D341Med (cell line): ENCODE measurements at places on chromosomes 16 and 17.
A peak's percentile ranks its signal among the peaks of the same experiment; 100 is the strongest.

DNA sequence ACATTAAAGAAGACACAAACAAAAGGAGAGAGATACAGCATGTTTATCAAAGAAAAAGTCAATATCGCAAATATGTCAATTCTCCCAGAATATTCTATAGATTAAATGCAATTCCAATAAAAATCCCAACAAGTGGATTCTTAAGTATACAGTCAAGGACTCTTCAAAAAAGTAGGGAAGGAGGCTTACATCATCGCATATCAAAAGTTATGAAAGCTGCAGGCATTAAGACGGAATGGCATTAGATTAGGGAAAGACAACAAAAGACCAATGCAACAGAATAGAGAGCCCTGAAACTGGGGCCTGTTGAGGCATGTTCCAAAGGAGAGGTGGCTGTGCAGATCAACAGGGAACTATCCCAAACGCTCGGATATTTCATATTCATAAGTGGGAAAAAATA is 76.0 kb downstream of the MARCHF10 start:
- DNase-seq: no peak

GRCh38 chr17:42329025-42329976 is 41.0 kb downstream of the STAT5A start:
- no peak for DNase-seq

DNA sequence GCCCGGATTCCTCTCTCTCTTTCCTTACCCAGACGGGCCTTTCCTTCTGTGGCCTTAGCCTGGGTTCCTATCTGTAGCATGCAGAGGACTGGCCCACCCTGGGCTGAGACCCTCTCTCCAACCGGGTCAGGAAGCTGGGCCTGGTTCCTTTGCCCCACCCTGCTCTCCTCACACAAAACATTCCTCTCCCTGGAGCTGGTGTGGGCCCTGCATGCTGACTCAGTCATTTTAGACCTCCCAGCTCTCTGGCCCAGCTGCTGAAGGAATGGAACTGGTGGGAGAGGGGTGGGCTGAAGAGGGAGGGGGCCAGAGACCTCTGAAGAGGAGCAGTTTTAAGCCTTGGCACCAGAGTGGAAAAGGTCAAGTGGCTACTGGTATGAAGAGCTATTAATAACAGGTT is 957 bp downstream of the MYL4 start:
- no peak for DNase-seq

- DNase-seq: no peak
These were observed 534.1 kb downstream of the WWOX start for GRCh38 chr16:78633551-78633950.

DNA sequence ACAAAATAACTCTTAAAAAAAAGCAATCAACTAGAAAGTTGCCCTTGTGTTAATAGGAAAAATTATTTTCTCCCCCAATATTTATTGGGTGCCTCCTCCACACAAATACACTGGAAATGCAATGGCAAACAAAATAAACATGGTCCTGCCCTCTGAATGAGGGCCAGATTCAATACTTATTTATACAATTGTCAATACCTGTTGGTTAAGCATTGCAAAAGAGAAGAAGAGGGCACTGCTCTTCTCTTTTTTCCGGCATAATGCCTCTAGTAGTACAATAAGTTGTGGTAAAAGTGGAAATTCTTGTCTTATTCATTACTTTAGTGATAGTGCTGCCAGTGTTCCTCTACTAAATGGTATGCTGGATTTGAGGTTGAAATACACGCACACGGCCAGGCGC is 22.5 kb upstream of the ALDH3A2 start:
- no peak for DNase-seq

DNA sequence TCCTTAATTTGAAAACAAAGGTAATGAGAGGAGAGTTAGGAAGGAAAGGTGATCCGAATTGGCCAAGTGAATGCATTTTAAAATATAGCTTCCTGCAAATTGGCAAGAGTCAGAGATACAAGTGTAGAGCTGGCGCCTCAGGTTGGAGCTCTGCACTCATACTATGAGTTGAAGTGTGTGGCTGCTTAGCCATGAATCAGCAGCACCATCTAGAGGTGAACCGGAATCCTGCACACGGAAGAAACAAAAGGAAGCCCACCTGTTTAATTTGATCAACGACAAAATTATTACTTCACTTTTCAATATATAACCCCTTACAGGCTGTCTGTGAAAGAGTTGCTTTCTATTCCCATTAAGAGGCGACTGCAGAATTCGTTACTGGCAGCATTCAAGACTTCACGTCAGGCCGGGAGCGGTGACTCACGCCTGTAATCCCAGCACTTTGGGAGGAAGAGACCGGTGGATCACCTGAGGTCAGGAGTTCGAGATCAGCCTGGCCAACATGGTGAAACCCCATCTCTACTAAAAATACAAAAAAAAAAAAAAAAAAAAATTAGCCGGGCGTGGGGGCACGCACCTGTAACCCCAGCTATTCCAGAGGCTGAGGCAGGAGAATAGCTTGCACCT is 1253.7 kb upstream of the CDH8 start:
- peak; percentile 63 for DNase-seq

GRCh38 chr16:19104607-19105006 is 9.2 kb upstream of the ITPRIPL2 start:
- DNase-seq: no peak

DNA sequence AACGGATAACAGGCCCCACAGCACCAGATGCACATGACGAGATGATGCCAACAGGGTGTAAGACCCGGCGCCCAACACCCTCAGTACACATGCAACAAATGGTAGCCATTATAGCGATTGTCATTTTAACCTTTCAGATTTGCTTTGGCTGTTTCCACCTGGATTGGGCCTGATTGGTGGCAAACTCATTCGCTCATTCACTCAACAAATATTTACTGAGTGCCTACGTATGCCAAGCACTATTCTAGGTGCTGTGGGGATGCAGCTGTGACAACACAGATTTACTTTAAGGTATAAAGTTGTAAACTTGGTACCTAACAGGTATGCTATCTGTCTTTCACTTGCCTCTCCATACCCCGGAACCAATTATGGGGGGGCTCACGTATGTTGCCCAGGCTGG is 66.8 kb downstream of the SRCIN1 start:
- no peak for DNase-seq

DNA sequence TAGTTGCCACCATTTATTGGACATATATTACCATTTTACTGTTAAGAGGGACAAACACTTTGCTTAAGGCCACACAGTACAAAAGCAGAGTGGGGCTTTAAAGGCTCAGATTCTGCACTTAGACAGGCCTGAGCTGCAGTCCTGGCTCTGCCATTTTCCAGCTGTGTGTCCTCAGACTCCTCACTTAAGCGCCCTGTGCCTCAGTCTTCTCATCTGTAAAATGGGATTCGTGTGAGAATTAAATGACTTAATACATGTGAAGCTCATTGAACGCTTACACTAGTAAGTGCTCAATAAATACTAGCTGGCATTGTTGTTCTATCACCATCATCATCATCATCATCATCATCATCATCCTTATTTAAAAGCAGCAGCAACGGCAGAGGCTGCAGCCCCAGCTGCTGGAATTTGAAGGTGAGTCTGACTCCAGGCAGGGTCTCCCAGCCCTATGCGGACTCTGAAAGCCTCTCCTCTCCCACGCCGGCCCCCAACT is 445 bp upstream of the CACNG5 start:
- no peak for DNase-seq

DNA sequence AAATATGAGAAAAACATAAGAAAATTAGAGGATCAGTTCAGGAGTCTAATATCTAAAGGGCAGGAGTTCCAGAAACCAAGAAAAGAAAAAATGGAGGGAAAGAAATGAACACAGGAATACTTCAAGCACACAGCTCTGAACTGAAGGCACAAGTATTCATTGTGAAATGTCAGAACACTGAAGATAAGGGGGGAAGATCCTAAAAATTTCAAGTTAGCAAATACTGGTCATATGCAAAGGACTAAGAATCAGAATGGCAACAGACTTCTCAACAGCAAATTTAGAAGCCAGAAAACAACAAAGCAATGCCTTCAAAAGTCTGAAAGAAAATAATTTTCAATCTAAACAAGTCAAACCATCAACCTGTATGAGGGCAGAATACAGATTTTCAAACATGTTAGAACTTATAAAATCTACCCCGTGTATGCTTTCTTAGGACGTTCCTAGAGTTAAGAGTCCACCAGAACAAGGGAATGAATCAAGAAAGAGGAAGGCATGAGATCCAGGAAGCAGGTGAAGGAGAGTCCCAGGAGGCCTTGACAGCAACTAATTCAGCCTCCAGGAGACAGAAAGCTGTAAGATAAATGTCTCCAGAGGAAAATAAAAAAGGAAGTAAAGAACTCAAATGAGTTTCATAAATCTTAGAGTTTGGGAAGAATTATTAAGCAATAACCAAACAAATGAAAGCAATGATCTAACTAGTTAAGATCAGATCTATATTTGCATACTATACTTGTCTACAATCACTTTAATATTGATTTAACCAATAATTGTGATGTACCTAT is 2.8 kb downstream of the BRD7 start:
- DNase-seq: no peak

GRCh38 chr17:50347117-50347893 is 1.4 kb downstream of the XYLT2 start:
- DNase-seq: peak; percentile 43

DNA sequence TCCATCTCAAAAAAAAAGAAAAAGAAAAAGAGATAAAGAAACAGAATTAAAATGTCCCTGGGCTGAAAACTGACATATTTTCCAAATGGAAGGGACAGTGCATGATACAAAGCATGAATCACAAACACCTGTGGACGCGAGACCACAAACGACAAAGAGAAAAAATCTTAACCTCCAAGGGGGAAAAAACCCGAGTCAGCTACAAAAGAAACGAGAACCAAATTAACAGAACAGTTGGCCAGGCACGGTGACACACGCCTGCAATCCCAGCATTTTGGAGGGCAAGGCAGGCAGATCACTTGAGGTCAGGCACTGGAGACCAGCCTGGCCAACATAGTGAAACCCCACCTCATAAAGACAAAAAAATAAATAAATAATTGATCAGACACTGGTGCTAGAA is 1.9 kb downstream of the TRAP1 start:
- DNase-seq: no peak

GRCh38 chr17:10984220-10984619 is 146.3 kb upstream of the PIRT start:
- DNase-seq: no peak

- no peak for DNase-seq
These were observed 65.0 kb upstream of the CACNG5 start for GRCh38 chr17:66769911-66770310.

DNA sequence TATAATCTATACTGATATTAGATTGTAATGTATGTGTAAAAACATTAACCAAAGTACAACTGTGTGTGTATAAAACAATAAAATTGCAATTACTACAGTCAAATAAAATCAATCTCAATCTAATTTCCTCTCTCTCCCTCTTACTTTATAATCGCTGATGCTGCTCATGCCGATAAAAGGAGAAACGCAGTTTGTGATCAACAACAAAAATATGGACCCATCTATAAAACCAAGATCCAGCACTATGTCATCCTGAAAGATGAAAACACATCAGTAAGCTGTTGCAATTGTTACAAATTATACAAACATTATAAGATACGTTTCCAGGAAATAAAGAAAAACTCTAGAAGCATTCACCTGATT is 33.5 kb upstream of the ABCA6 start:
- no peak for DNase-seq

GRCh38 chr16:68907781-68908181 is 64.5 kb downstream of the TANGO6 start:
- no peak for DNase-seq

GRCh38 chr17:62995377-62995885 is 29.4 kb downstream of the TANC2 start:
- peak; percentile 69 for DNase-seq

GRCh38 chr17:46769531-46770438 is 48.7 kb downstream of the WNT3 start:
- DNase-seq: peak; percentile 50

- DNase-seq: no peak
These were observed 405.9 kb downstream of the SHISA9 start for GRCh38 chr16:13307255-13307654.

DNA sequence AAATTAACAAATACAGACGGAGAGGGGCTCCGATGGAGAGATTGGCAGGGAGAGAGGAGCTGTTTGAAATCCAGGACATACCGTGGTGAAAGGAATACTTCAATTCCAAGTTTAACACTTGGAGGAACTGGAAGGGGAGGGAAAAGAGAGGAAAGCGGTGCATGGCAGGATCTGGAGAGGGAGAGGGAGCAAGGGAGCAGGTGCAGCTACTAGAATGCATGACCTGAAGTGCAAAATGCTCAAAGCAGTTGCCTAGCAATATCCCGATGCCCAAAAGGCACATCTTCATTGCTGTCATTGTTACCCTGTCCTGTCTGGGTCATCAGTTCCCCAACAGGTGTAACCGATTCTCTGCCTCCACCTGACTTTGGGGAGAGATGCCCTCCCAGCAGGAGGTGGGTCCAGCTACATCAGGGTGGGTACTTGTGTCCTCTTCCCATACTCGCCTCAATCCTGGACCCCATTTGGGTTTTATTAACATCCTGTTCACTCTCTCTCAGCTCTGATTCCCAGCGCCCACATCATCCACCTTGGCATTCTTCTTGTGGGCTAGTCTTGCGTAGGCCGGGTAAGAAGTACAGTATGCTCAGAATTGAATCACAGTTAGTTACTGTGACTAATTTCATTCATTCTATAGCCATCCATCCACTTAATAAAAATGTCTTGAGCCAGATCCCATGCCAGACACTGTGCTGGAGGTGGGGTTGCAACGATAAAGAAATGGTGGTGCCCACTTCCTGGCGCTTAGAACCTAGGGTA is 37.4 kb upstream of the EMP2 start:
- no peak for DNase-seq

GRCh38 chr17:1762233-1762900 is 507 bp downstream of the SERPINF1 start:
- DNase-seq: peak; percentile 45

DNA sequence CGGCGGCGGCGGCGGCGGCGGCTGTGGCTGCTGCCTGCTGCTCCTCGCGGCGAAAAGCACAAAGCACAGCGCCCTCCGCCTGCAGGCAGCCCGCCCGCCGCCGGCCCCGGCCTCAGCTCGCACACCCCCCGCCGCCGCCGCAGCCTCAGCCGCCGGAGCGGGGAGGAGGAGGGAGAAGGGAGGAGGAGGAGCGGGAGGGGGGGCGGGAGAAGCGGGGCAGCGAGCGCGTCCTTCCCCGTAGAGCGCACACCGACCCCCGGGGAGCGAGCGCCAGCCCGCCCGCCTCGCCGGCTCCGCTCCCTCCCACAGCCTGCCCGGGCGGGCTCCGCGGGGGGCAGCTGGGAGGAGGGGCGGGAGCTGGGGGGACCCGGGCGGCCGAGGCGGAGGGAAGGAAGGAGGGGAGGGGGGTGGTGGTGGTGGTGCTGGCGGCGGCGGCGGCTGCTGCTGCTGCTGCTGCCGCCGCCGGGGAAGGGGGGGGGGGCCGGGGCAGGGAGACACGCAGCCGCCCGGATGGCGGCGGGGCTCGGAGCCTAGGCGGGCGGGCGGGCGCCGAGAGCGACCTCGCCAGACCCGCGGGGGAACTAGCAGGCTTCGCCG is at the start of gene UBTF:
UBTF (minus strand) TSS at position 60 of the 597 bp plus-strand sequence. CDS start 1,446 bp downstream, outside the sequence.
- DNase-seq: peak; percentile 89

DNA sequence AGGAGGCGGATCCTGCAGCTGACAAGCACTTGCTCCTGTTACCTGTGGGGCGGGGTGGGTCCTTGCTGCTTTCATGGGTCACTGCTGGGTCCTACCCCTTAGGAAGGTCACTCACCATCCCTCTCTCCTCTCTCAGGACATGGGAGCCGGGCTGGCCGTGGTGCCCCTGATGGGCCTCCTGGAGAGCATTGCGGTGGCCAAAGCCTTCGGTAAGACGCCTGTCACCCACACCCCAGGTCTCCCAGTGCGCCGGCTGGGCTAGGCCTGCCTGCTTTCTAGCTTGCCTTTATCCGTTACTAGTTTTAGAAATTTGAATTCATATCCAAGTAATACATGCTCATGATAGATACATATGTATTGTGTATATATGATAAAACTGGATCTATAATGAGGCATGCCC is 17.2 kb downstream of the SLC26A11 start:
- DNase-seq: peak; percentile 31

GRCh38 chr17:42979511-42980273 is at the start of gene PTGES3L:
Gene PTGES3L (minus strand): TSS chr17:42980080. CDS start chr17:42980053, 27 bp downstream.
- peak; percentile 91 for DNase-seq
